Amniotic stem cell (primary cell): ENCODE measurements at places on chromosomes 6 and 20.

DNA sequence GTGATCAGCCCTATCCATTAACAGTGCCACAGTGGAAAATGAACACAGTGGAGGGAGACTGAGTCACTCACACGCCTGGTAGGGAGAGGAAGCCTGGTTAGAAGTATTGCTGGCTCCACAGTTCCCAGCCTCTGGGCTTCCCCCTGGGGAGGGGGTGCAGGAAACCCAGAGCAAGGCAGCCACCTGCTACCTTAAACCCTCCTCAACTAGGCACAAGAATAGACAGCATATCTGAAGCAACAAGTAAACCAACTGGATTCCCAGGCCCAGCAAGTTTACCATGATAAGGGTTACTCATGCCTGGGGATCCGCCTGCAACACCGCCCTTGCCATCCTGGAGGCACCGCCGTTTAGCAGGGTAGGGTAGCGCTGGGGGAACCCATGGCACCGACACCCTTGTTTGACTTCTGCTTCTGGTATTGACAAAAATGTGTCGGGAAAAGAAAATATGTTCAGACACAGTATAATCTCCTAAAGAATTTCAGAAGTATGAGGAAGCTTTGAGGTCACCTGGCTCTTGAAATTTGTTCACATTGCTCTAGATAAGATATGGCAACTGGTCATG lies 38.3 kb downstream of the SLC22A23 start:
- no peak for DNase-seq

DNA sequence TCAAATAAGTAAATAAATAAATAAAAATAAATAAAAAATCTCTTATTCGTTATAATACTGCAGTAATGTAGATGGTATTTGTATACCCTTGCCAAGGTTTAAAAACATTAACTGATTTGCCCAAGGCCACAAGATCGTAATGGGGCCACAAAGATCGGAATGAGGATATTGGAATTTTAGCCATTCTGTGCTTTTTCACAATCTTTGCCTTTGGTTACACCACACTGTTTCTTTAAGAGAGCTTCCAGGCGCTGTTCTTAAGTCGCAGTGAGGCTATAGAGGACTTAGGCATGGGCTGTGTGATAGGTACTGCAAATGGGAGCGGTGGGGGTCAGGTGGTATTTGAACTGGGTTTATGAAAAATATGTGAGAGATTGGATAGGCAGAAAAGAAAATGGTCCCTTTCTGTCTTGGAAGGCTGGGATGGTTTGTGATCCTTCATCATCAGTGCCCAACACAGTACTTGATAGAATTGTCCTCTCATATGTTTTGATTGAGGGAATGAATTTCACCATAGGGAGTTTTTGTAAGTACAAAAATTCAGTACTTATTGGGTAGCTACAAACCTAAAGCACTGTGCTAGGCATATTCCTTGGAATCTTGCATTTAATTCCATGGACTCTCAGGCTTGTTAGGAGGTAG lies 1.4 kb downstream of the NUS1 start:
- no peak for DNase-seq

GRCh38 chr6:168261234-168261633 lies 58.3 kb downstream of the DACT2 start:
- no peak for DNase-seq

GRCh38 chr6:56890683-56891429 lies 64.1 kb upstream of the BEND6 start:
- DNase-seq: peak; percentile 80

- DNase-seq: no peak
Observed at GRCh38 chr6:7542065-7542873, 798 bp downstream of the DSP start.

DNA sequence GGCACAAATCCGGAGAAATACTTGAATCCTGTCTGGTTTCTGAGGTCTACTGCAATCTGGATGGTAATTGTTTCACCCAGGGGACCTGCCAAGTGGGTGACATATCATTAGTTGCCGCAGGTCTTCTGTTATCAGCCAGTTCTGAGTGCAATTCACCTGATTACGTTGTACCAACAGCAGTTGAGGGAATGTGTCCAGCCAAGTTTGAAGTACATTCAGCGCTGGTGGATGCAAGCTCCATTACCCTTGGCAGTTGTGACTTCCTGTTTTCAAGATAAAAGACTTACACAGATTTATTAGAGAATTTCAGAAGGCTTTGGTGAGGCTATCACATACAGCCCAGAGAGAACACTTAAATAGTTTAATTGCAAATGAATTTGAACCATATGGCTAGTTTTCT lies 42.8 kb downstream of the FNDC1 start:
- DNase-seq: no peak

DNA sequence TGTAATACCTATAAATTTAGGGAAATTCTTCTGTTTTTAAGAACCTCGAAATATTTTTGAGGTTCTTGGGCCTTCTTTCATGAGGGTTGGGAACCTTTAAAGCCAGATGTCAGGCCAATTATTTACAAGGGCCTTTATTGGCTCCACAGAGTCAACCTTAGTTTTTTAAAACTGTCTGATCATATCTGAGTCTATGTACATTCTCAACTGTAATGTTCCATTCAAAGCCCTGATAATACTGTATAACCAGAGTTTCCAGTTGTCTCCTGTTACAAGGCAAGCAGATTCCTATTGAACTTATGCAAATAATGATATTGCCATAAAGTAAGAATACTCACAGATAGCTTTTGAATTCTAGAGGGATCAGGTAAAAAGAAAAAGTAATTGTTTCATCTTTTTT lies 545.5 kb downstream of the EPM2A start:
- DNase-seq: no peak

DNA sequence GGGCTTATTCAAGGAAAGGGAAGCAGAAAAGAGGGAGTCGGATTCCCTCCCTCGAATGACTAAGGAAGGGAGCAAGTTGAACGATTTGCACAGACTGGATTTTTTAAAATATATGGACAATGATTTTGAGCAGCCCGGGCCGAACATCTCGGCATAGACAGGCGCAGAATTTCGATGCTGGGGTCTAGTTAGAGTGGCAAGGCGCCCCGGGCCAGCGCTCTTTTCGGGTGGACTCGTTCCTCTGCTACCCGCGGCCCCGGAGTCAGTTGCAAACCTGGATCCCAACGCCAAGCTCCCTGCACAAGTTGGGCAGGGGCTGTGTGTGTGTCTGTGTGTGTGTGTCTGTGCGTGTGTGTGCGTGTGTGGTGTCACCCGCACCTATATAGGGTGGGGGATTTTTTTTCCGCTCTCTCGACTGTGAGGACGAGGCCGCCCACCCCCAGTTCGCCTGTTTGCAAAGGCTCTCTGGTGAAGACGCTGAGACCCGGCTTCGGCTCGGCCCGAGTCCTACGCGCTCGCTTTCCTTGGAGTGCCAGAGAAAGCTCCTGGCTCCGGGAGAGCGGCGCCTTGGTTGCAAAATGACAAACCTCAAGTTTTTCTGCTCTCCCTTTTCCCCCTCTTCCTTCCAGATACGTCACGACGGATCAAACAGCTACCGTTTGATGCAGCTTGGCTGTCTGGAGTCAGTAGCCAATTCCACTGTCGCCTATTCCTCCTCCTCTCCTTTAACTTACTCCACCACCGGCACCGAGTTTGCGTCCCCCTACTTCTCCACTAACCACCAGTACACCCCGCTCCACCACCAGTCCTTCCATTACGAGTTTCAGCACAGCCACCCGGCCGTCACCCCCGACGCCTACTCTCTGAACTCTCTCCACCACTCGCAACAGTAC lies 1.4 kb downstream of the TFAP2D start:
- no peak for DNase-seq

- no peak for DNase-seq
Observed at GRCh38 chr20:44850272-44850671, 35.2 kb upstream of the YWHAB start.

DNA sequence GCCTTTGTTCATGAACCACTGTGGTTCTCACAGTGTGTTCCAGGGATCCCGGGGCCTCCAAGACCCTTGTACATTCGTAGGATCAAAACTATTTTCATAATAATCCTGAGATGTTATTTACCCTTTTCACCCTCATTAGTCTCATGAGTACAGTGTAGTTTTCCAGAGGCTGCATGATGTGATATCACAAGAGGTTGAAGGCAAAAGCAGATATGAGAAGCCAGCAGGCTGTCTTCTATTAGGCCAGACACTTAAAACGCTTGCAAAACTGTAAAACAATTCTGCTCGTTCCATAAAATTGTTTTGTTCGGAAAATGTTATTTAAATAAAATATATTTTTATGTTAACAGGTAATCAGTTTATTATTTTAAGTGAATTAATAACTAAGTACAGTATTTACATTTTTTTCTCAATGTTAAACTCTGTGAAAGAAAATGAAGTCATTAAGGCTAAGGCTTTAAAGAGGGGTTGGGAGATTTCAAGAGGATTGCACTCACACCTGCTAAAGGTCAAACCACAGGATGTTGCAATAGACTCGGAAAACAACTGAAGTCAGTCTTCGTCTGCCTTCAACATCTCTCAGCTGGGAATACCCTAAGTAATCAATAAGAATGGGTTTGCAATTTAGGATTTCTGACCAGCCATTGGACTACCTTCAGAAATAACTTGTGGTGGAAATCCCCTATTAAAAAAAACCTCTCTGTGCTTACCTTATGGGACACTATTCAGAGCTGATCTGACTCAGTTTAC lies 474.2 kb downstream of the KIF16B start:
- no peak for DNase-seq

DNA sequence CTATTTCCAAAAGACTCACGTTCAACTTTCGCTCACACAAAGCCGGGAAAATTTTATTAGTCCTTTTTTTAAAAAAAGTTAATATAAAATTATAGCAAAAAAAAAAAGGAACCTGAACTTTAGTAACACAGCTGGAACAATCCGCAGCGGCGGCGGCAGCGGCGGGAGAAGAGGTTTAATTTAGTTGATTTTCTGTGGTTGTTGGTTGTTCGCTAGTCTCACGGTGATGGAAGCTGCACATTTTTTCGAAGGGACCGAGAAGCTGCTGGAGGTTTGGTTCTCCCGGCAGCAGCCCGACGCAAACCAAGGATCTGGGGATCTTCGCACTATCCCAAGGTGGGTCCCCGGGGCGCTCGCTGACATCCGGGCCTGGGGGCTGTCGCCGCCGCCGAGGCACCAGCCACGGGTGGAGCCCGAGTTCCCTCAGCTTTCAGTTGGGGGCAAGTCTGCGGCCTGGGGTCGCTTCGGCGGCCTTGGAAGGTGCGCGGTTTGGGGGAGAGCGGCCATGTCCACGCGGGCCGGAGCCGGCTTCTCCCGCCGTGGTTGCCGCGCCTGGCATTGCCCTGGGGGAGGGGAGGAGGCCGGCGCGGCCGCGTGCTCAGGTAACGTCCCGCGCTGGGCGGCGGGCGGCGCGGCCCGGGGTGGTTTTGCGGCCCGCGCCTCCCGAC lies 429 bp downstream of the AMD1 start:
- no peak for DNase-seq

GRCh38 chr6:13550656-13551055 lies 23.7 kb upstream of the SIRT5 start:
- DNase-seq: no peak

DNA sequence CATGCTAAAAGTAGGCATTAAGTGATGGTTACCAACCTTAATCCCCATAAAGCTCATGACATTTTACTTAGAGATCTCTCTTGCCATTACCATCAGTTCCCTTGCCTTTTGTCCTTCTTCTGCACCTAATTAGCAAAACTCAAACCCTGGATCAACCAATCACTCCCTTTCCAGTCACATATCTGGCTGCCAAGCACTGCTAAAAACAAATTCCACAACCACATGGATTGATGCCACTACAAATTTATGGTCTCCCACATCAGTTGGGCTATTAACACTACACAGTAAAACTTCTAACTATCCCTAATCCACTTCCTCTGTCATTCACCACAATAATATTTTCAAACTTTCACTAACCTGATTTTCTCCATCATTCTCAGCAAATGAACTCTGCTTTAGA lies 54.3 kb upstream of the RNF146 start:
- no peak for DNase-seq

DNA sequence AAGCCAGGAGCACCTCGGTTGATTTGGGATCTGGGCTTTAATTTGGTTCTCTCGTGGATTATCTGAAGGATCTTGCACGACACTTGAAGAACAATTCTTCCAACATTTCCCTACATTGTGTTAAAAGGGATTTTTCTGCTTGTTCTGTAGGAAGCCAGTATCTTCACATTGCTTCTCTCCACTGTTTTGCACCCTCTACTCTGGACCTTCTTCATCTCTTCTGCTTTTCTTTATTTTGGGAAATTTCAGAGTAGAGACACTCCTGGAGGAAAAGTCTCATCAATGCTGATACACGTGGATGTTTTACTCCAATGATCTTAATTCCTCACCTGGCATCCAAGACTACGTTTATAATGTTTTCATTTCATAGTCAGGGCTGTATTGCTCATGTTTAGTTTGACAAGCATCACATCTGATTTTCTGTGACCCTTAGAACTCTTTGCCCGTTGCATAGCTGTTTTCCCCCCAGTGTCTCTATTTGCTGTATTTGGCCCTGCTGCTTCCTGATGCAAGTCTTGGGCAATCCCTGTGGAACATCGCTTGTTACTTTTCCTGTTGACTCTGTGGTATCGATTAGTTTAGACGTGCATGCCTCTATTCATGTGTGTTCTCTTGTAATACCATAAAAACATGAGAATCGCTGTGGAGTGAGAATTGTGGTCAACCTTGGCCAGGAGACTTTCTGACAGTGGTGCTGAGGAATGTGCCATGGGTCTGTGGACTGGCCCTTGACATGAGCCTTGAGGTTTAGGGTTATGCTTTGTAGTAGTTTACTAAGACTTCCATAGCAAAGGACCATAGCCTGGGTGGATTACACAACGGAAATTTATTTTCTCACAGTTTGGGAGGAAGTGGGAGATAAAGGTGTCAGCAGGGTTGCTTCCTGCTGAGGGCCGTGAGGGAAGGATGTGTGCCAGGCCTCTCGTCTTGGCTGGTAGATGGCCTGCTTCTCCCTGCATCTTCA lies 12.5 kb downstream of the PLCB1 start:
- no peak for DNase-seq

DNA sequence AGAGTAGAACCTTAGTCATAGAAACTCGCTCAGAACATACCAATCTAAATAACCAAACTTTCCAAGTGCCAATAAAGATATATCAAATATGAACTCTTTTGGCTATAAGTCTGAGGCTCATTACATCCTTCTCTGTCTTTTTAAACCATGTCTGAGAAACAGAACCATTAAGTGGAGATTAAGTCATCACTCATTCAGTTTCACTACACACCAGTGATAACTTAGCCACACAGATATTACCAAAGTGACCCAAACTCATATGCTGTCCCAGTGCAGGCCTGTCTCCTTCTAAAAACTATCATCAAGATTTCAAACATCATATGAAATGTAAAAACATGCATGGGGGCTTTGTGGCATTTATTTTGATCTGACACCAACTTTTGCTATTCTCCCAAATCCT lies 12.0 kb downstream of the GCLC start:
- no peak for DNase-seq

DNA sequence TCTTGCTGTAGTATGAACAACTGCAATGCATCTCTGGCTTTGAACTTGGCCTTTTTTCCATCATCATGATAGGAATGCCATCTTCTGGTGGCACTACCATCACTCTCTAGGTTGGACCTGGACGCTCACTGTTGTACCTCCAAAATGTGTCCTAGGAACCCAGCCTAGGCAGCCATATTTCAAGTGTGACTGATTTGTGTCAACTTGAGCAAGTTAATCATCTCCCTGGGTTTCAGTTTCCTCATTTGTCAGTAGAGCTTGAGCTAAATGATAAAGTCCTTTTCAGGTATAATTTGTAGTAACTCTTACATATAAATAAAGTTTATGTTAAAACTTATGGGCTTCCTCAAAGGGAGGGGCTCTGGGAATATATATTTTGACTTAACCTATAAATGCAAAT lies 241.7 kb upstream of the CEP162 start:
- DNase-seq: no peak
